ENCODE measurements at places on chromosomes 4 and X.

DNA sequence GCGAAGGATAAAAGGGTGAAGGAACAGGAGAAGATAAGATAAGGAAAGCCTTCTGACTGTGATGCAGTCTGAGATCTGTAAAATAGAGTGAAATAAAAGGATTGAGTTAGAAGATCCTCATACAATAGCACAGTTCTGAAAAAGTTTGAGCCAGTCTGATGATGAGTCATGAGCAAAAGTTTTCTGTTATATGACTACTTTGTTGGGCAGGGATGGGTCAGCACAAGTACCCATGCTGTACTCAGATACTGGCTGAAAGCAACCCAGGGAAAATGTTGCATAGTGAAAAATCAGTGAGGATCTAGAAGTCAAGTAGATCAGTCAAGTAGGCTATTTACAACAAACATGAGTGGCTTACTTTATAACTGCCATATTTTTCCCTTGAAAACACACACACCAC lies 253.5 kb downstream of the PCDH10 start:
- DNase-seq = no peak

GRCh38 chr4:162706632-162707031 lies 460.1 kb downstream of the NAF1 start:
- DNase-seq = no peak

- no peak for DNase-seq
Measured at GRCh38 chr4:148978301-148978700, 536.1 kb upstream of the NR3C2 start.

- DNase-seq = no peak
Measured at GRCh38 chrX:69136546-69137331, 28.5 kb downstream of the PJA1 start.

GRCh38 chr4:176642472-176642871 lies 150.2 kb downstream of the VEGFC start:
- DNase-seq = no peak

DNA sequence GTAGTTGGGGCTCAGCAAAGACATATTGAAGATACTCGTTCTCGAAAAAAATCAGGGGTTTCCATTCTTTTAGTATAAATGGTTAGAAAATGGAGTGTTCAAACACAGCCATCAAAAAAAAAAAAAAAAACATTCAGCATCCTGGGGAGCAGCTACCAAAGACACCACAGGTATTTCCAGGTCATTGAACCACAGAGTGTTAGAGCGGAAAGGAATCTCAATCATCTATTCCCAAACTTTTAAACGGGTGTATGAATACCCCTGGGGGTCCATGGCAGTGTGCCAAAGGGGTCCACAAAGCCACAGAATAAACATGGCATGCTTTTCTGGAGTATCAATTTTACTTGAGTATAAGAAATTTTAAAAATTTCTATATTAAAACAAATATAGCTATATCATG lies 6.9 kb upstream of the FGF16 start:
- no peak for DNase-seq

GRCh38 chr4:113636877-113637276 lies 124.7 kb downstream of the CAMK2D start:
- DNase-seq = peak; percentile 4

- DNase-seq = no peak
Measured at GRCh38 chrX:132961511-132961910, 3.1 kb upstream of the HS6ST2 start.

DNA sequence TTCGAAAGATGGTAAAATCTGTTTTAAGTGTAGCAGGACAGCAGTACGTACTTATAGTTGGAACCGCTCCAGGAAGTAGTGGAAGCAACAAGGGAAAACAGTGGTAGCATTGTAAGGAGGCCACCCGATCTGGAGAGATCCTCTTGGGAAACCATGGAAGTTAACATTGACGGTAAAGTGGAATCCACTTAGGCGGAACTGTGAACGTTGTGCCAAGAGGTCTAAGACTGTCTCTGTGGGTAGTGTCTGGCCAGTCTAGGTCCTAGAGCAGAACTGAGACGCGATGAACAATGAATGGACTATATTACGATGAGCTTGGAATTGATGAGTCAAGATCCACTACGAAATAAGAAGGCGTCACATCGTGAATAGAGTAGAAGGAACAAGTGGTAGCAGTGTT lies 124.0 kb downstream of the TENM3 start:
- no peak for DNase-seq

GRCh38 chrX:127708155-127708554 lies 344.0 kb downstream of the ACTRT1 start:
- no peak for DNase-seq

DNA sequence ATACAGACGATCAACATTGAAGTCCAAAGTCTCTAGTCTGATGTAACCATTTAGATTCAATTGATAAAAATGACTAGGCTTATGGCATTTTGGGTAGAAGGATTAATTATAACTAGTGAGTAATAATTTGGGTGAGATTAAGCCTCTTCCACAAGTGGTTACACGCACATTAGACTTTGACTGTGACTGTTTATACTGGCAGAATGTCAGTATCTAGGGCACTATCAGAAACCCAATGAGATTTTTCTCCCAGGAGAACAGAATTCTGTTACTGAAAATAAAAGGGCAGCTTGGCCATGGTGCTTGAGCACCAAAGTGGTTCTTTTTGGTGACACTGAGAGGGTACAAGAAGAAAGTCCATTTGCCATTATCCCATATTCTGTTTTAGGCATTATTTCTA lies 3.3 kb downstream of the PLS3 start:
- no peak for DNase-seq

DNA sequence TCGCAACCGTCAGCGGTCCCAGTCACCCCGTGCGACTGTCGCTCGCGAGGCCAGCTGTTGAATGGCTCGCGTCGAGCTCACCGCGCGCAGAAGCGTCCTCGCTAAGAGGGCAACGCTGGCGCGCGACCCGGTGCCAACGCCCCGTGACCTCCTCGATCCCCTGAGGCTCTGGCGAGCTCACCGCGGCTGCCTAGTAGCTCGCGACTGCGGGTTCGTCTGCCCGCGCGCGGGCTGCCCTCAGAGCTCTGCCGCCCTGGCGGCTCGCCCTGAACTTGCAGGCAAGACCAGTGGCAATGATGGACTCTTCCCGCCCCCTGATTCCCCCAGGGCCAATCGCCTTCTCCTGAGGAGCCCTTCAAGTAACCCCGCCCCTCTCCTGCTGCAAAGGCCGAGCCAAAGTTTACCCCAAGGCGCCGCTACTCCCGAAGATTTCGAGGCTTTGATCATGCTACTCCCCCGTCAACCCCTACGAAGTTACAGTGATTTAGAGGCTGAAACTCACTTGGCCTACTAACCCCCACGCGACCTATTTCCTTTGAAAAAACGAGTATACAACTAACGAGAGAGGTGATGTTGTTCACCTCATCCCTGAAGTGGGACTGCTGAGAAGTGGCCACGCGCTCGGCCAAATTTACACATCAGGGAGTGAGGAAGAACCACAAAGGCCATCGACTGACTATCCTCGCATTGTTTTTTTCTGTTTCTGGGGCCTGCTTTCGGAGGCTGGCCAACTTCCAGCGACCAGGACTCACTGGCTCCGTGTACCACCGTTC lies 37.5 kb downstream of the PGRMC1 start:
- DNase-seq = peak; percentile 11

DNA sequence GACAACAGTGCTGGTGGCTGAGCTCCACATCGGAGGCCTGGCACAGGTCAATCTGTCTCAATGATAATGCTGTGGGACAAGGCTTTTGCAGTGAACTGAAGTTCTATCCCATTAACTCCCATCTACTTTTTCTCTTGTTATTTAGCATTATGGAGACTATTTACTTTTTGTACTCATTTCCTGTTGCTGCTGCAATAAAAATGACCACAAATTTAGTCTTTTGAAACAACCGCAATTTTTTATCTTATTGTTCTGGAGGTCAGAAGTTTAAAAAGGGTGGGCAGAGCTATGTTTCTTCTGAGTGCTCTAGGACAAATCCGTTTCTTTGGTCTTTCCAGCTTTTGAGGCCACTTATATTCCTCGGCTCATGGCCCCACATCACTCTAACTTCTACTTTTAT lies 111.0 kb upstream of the PITX2 start:
- DNase-seq = no peak

- no peak for DNase-seq
Measured at GRCh38 chrX:21912220-21912619, 28.3 kb upstream of the SMS start.

- no peak for DNase-seq
Measured at GRCh38 chrX:83759872-83760271, 101.1 kb upstream of the CYLC1 start.

DNA sequence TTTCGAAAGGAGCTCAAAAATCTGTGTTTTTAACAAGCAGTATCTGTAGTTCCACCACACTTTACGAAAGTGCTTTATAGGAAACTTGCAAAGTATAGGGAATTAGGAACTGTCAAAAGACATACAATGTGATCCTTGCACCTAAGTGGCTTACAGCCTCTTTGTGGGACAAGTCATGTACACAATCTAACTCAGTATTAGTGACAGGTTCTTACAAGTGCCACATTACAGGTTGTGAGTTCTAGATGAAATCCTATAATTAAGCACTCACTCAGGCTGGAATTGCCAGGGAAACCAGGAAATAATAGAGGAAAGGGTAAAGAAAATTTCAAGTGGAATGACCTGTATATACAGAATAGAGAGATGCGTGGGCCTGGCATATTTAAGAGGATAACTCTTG lies 567.3 kb upstream of the ATOH1 start:
- DNase-seq = no peak

All from stimulated activated CD4-positive, alpha-beta T cell treated with anti-CD3 and anti-CD28 coated beads, TNF-alpha, amount 100 ng/mL, for 4 hours (primary cell).